ENCODE measurements at places on chromosomes 5 and 9. TPM values are rescaled to one million over a fixed set of nuclear protein-coding genes. Genes with fewer than 3 reads are reported as not detected.

The MEGF10 gene
- 0.88 TPM for polyA plus RNA-seq

GRCh38 chr5:105033637-105034400 is 1471.2 kb upstream of the NUDT12 start:
- no peak for DNase-seq

- no peak for DNase-seq
Observed at GRCh38 chr9:97109194-97109811, 70.4 kb upstream of the CTSV start.

DNA sequence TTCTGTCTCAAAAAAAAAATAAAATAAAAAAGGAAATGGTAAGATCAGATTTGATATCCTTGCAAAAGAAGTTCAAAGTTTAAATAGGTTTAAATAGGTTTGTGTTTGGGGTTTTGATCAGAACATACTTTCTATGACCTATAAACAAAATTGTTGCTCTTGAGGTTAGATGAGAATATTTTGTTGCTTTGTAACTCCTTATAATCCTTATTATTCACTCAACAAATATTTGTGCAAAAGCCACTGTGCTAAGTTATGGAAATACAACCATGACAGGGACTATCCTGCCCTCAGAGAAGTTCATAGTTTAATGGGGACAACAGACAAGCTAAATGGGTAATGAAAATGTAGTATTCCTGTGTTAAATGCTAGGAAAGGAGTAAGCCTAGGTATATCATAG is 71.5 kb downstream of the INVS start:
- DNase-seq = no peak

The NMUR2 gene
- 0.09 TPM for polyA plus RNA-seq

GRCh38 chr5:112165897-112166737 is 253.0 kb downstream of the EPB41L4A start:
- no peak for DNase-seq

GRCh38 chr9:13239660-13240059 is 39.8 kb downstream of the MPDZ start:
- DNase-seq = no peak
